ENCODE measurements at places on chromosomes 1 and 21.
A peak's percentile ranks its signal among the peaks of the same experiment; 100 is the strongest.

DNA sequence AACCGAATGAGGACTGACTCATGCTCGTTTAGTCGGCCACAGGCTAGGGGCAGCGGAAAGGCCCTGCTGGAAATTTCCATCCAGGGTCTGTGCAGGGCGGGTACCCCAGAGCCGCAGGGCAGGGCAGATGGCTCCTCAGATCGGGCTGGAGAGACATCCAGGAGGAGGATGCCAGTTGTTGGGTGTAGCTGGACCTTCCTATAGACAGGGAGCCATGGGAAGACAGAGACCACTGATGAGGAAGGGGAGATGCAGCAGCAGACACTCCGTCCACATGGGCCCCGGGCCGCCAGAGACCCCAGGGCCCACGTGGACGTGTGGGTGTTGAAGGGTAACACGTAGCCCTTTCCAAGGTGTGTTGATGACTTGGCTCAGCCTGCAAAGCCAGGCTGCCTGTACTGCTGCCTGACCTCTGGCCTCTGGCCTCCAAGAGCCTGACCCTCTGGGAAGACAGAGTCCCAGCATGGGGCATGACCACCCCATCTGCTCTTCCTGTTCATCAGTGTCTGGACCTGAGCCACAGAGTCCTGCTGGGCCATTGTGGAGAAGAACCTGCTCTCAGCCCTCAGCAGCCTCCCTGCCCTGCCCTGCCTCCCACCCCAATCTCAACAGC lies 4.8 kb downstream of the GNG4 start:
- DNase-seq: no peak

- no peak for DNase-seq
These were observed 16.0 kb upstream of the PIGV start for GRCh38 chr1:26771643-26772321.

GRCh38 chr1:3175486-3175885 lies 106.5 kb downstream of the PRDM16 start:
- no peak for DNase-seq

- no peak for DNase-seq
These were observed 3.5 kb downstream of the CD244 start for GRCh38 chr1:160859166-160859565.

GRCh38 chr1:90711696-90712095 lies 5.4 kb downstream of the BARHL2 start:
- DNase-seq: no peak

DNA sequence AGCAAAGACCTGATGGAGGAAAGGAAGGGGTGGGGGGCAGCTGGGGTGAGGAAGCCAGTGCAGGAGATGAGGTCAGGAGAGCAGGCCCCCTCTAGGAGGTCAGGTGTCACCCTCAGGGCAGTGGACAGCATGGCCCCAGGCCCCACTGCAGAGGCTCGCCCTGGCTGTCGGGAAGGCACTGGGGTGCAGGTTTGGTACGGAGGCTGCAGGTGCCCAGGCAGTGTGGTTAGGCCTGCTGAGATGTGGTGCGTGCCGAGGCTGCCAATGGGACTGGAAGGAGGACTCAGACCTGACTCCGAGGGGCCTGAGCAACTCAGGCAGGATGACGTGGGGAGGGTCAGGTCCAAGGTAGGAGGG lies 82.3 kb downstream of the PCBP3 start:
- DNase-seq: no peak

GRCh38 chr1:25712299-25712970 lies 87.6 kb upstream of the SELENON start:
- no peak for DNase-seq

DNA sequence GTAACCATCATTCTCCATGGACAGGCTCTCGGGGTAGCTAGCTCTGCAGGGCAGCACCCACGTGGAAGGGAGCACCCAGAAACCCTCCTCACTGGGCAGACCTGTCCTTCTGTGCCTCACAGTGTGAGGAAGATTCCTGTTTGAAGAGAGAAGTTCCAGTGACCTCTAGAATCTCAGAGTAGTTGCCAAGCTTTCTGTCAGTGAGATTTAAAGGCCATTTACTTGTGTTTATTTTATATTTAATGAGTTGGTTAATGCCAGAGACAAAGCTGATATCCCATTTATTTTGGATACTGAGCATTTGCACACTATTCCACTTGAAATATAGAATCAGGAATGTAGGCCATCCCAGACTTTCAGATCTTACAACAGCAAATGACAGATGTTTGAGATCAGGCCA lies 28.7 kb downstream of the MTARC1 start:
- DNase-seq: no peak

DNA sequence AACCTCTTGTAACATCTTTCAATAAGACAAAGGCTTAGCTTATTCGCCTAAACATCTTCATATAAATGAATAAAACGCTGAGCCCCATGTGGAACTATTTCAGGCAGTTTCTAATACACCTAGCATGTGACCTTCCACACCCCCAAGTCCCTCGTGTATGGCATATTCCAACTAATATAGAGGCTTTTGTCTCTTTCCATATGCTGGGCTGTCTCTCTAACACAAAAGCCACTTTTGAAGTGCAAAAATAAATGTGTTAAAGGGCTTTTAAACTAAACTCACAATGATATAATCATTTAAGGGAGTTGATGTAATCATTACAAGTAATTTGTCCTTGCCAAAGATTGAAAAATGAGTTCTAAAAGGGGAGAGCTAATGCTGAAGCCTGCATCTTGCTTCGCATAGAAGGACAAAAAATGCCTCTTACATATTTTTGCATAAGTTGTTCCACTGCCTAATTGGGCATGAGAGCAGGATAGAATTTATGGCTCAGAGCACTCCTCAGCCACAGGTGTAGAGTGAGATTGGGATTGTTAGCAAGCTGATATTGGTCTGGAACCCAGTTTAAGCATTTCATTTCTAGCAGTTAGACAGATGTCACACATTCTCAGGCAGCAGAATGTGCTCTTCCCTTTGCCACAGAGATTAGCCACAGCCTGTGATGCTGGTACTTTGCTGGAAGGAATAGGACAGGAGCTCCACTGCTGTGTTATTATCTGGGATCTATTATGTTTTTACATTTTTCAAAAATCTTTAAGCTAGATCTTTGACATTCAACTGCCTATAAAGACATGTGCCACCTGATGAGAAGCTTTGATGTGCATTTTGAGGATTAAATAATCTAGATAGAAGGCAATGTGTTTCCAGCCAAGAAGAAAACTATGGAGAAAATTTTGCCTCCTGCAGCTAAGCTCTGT lies 1044.4 kb downstream of the ADGRL2 start:
- DNase-seq: no peak

- no peak for DNase-seq
These were observed 191.5 kb downstream of the SIPA1L2 start for GRCh38 chr1:232438476-232438875.

- no peak for DNase-seq
These were observed 9.7 kb upstream of the KLF17 start for GRCh38 chr1:44108971-44109370.

GRCh38 chr1:160540859-160541233 lies 17.8 kb upstream of the SLAMF6 start:
- no peak for DNase-seq

- DNase-seq: no peak
These were observed at the start of gene KRTAP10-9 for GRCh38 chr21:44626673-44627143. Gene KRTAP10-9, plus strand, starts transcription at chr21:44627093. Its CDS starts 79 bp downstream, at chr21:44627172.

GRCh38 chr1:85135392-85135798 lies 65.4 kb downstream of the SYDE2 start:
- DNase-seq: no peak

- DNase-seq: no peak
These were observed 2.1 kb upstream of the KLHDC9 start for GRCh38 chr1:161096015-161096414.

DNA sequence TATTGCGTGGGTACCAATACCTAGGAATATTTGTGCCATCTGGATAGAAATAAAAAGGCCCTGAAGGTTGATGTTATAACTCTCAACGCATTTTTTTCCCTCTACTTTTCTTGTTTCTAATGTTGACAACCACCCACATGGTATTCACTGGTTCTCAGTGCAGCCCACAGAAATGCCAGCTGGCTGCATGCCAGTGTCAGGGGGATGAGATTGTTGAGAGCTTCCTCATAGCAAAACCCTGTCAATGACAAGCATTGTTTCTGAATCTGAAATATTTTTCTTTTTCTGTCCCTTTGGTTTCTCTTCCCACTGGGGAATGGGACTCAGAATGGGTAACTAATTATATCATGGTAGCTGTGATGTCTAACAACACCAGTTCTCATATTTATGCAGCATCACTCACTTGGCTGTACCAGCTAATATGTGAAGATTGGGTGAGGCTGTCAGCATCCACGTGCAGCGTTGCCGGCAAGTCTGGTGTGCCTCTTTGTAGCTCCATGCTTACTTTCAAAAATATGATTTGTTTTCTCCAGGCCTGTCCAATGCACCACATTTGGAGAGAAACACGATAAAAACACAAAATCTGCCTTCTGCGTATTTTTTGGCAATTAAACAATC lies 284.6 kb downstream of the PTBP2 start:
- no peak for DNase-seq

- no peak for DNase-seq
These were observed 40.3 kb downstream of the FHAD1 start for GRCh38 chr1:15287035-15287979.

GRCh38 chr1:119308806-119309205 lies 59.8 kb upstream of the HAO2 start:
- no peak for DNase-seq

GRCh38 chr21:38159355-38159754 lies 97.4 kb upstream of the KCNJ15 start:
- peak; percentile 30 for DNase-seq

DNA sequence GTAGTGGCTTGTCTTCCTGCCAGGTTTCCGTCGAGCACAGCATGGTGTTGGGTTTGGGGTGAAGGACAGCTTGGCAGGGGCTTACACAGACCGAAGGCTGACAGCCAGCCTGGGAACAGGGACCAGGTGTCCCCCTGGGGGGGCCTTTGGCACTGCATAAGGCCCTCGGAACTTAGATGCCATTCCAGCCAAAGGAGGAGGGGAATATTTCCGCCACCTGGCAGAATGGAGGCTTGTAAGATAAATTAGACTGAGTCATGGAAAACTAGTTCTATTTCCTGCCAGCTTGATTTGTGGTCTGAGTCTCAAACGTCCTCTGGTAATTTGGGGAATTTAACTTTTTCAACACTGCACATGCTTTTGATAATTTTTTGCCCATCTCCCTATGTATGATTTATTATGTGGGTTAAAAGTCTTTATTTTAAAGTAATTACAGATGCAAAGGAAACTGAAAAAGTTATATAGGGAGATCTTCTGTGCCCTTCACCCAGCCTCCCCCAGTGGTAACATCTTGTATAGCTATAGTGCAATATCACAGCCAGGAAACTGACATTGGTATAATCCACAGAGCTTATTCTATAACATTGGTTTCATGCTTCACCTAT lies 11.5 kb upstream of the TMEM51 start:
- no peak for DNase-seq
